RPMI8226 (cell line): ENCODE measurements at places on chromosomes 3 and 15.

- no peak for DNase-seq
These were observed 1.1 kb upstream of the TRIM71 start for GRCh38 chr3:32816439-32817256.

DNA sequence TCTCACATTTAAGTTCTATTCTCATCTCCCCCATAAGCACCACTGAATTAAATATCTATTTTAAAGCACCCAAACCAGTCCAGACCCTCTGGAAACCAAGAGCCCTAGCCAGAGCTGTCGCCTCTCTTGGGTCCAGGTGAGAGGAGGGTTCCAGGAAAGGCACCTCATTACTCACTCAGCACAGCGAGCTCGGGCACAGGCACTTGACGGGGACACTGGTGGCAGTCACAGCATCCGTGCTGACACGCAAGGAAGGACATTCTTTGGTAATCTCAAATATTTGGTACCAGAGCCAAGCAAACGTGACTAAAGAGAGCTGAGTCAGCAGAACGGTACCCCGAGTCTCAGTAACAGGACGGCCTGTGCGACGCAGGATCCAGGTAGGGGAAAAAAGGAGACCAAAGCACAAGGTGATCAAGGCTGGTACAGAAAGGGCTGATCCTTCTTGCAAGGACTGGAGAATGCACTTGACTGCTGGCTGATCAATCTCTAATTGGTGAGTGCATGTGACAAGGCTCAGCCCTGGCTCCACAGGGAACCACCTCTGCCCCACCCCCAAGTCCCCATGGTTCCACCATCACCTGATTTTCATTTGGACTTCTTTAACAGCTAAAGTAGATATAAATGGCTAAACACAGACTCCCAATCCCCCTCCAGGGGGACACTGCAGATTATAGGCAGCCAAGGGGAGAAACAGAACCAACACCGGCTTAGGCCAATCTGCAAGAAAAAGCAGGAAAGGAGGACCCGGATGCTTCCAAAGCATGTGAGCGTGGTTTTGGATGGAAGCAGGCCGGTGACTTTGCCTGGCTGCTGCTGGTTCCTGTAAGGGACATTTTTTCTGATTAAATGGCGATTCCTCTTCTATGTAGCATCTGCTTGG is 61.4 kb downstream of the CHCHD6 start:
- no peak for DNase-seq

DNA sequence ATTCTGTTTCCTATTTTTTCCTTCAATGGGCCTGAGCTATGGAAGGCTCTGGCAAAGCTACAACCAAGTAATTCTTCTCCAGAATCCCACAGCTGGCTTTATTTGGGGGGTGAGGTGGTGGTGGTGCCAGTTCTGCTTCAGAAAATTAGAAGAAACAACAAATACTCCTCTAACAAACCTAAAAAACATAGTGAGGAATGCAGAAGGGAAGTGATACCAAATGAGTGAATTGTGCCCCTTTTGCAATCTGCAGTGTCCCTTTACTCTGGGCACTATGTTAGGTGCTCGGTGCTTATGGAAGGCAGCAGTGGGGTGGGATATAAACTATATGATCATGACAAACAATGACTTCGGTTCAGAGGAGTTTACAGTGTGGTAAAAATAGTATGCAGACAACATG is 90.4 kb upstream of the ROPN1 start:
- no peak for DNase-seq

- DNase-seq = no peak
These were observed 482.7 kb upstream of the PDZRN3 start for GRCh38 chr3:74107451-74107850.

GRCh38 chr3:4963669-4964570 is 15.3 kb upstream of the BHLHE40 start:
- DNase-seq = no peak

DNA sequence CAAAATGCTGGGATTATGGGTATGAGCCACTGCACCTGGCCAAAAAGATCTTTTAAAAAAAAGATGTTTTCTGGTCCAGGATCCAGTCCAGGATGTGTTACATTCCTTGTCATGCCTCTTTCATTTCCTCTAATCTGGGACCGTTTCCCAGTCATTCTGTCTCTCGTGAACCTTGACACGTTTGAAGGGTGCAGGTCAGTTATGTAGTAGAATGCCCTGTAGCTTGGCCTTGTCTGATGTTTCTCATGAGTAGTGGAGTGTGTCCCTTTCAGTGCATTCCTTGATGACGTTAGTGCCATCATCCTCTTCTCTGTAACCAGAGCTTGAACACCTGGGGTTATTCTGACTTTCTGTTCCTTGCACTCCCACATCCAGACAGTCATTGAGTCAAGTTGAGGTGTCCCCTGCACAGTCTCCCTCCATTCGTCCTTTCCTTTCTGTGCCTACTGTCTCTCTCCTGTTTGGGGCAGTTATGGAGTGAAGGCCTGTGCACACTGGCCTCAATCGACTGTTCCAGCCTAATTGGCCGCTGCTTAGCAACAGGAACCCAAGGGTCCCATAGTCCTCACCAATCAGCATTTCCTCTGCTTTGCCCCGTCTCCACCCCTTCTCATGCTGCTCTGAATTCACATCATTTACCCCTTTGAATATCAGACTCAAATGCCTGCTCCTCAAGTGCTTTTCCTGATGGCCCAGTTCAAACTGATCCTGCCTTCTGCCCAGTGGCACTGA is 5.5 kb downstream of the FAM81A start:
- DNase-seq = no peak

DNA sequence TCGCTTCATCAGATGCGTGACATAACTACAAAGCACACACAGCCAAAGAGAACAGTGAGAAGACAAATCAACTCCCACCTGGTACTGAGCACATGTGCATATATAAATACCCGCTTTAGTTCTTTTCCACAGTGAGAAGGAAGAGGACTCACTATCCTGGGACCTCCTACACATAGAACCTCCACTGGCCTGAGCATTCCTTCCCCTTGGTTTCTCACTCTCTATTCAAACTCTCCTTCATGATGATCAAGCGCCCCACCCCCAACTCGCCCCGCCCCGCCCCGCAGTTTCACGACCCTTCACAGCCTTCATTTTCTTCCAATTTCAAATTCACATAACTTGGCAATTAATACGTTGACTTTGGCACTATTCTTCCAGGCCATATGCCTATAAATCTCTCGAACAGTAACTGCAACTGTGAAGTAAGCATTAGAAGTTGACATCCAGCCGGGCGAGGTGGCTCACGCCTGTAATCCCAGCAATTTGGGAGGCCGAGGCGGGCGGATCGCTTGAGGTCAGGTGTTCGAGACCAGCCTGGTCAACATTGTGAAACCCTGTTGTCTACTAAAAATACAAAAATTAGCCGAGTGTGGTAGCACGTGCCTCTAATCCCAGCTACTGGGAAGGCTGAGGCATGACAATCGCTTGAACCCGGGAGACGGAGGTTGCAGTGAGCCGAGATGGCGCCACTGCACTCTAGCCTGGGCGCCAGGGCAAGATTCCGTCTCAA is 1.1 kb downstream of the RPS17 start:
- DNase-seq = no peak

- DNase-seq = peak; percentile 2
These were observed 99.6 kb downstream of the TUSC7 start for GRCh38 chr3:116809208-116809607.

GRCh38 chr3:136277634-136278033 is 27.5 kb downstream of the PCCB start:
- DNase-seq = peak; percentile 91

- no peak for DNase-seq
These were observed 86.3 kb upstream of the RASGRP1 start for GRCh38 chr15:38650936-38651327.

GRCh38 chr15:91413142-91413541 is 313.1 kb downstream of the SV2B start:
- no peak for DNase-seq
